ENCODE measurements at places on chromosomes 2 and 18. TPM values are rescaled to one million over a fixed set of nuclear protein-coding genes. Genes with fewer than 3 reads are reported as not detected.
A peak's percentile ranks its signal among the peaks of the same experiment; 100 is the strongest.

GRCh38 chr2:130181325-130181879 lies at the start of gene SMPD4:
Gene SMPD4 (minus strand): TSS chr2:130181602. CDS start chr2:130176592, 5,010 bp downstream.
- peaks cover 2% of the 10 kb centered on the region for H3K4me1 ChIP-seq
- H3K27me3 ChIP-seq, result no peaks in the 10 kb centered on the region
- peak within 1 kb of the TSS; percentile 70 for H3K27ac ChIP-seq
- H3K36me3 ChIP-seq, result no peaks in the 10 kb centered on the region
- H3K4me3 ChIP-seq, result peak within 1 kb of the TSS; percentile 100
- peak; percentile 96 for DNase-seq

GRCh38 chr18:36153203-36153602 lies 23.5 kb downstream of the ELP2 start:
- peak; percentile 3 for DNase-seq
- H3K4me1 ChIP-seq, result no peaks in the 10 kb centered on the region
- H3K4me3 ChIP-seq, result no peak overlapping the region
- no peaks in the 10 kb centered on the region for H3K27me3 ChIP-seq
- H3K27ac ChIP-seq, result no peak overlapping the region

DNA sequence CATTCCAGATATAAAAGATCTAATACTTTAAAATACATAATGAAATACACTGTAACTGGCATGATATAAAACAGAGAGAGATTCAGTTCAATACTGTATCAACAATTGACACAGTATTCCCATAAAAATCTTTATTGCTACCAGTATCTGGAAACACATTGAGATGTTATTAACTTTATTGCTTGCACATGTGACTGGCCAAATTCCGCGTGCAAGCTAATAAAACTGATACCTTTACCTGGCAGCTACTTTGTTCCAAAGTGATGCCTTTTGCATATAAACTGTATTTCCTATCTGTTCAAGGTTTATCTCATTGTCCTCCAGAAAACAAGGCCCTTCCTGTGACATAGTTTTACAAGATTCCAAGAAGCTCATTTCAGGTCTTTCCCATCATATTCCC lies 15.4 kb upstream of the REG1B start:
- H3K27ac ChIP-seq, result no peak overlapping the region
- DNase-seq, result no peak
- H3K36me3 ChIP-seq, result no peaks in the 10 kb centered on the region
- peaks cover 3% of the 10 kb centered on the region for H3K27me3 ChIP-seq

DNA sequence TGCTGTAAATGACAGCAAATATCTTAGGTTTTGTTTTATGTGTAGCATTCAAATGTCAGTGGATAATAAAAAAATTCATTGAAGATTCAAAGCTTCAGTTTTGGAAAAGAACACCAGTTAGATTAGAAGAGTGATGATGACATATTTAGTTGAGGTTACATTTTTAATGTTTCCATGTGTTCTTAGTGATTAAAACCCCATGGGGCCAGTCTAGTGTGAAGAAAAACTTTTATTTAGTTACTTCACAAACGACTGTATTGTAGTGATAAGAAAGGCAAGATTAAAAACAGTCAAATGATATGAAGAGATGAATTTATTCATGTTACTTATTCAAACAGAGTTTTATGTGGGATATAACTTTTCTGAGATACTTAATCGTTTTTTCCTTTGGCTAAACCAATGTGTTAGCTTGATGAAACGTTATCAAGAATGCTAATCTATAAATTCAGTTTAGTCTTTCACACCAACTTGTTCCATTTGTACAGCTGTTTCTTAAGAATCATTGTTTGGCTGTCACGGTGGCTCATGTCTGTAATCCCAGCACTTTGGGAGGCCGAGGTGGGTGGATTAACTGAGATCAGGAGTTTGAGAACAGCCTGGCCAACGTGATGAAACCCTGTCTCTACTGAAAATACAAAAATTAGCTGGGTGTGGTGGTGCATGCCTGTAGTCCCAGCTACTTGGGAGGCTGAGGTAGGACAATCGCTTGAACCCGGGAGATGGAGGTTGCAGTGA lies 11.6 kb downstream of the BMPR2 start:
- H3K36me3 ChIP-seq, result no peaks in the 10 kb centered on the region
- H3K4me1 ChIP-seq, result peaks cover 20% of the 10 kb centered on the region
- H3K27ac ChIP-seq, result peak overlapping the region; percentile 85
- H3K27me3 ChIP-seq, result no peaks in the 10 kb centered on the region

GRCh38 chr18:3901811-3902210 lies 451.8 kb downstream of the TGIF1 start:
- no peak overlapping the region for H3K27ac ChIP-seq
- H3K36me3 ChIP-seq, result no peaks in the 10 kb centered on the region
- H3K4me1 ChIP-seq, result no peaks in the 10 kb centered on the region
- H3K4me3 ChIP-seq, result no peak overlapping the region
- H3K27me3 ChIP-seq, result no peaks in the 10 kb centered on the region
- DNase-seq, result no peak

DNA sequence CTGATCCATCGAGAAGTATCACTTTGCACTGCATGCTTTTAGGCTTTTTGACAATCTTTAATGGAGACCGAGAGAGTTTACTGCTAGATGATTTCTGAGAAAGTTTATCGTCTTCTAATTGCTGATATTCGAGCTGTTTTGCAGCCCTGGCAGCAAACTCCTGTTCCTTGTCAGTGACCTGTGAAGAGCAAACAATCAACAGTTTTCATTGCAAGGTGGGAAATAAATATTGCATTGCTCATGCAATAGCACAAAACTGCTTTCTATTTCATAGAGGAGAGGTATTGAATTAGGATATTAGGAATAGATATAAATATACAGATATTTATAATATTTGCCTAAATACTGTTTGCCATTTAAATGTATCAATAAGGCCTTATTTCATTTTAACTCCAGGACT lies 65.5 kb downstream of the EPB41L3 start:
- H3K4me1 ChIP-seq, result no peaks in the 10 kb centered on the region
- no peaks in the 10 kb centered on the region for H3K36me3 ChIP-seq
- no peak overlapping the region for H3K4me3 ChIP-seq
- H3K27ac ChIP-seq, result no peak overlapping the region
- no peaks in the 10 kb centered on the region for H3K27me3 ChIP-seq
- DNase-seq, result no peak

GRCh38 chr2:126177479-126177878 lies 478.5 kb upstream of the GYPC start:
- DNase-seq, result no peak
- no peaks in the 10 kb centered on the region for H3K4me1 ChIP-seq
- H3K27ac ChIP-seq, result no peak overlapping the region
- no peak overlapping the region for H3K4me3 ChIP-seq
- no peaks in the 10 kb centered on the region for H3K27me3 ChIP-seq

The HAAO gene
- total RNA-seq, result 4.7 TPM

The UGT1A5 gene
- total RNA-seq, result not detected

The TSPYL6 gene
- 0.03 TPM for total RNA-seq

The ANKRD53 gene
- 0.36 TPM for total RNA-seq

Data from SJCRH30 (cell line).